ENCODE measurements at places on chromosomes 2 and 18.
A peak's percentile ranks its signal among the peaks of the same experiment; 100 is the strongest.

DNA sequence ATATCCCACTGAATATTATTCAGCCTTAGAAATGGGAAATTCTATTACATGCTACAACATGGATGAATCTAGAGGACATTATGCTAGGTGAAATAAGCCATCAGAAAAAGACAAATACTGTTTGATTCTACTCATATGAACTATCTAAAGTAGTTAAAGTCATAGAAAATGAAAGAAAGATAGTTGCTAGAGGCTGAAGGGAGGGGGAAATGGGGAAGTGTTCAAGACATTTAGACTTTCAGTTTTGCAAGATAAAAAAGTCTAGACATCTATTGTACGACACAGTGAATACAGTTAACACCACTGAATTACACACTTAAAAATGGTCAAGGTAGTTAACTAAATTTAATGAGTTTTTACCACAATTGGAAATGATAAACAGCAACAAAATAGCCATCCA, 835.9 kb upstream of the CHAC2 start:
- no peak for DNase-seq

DNA sequence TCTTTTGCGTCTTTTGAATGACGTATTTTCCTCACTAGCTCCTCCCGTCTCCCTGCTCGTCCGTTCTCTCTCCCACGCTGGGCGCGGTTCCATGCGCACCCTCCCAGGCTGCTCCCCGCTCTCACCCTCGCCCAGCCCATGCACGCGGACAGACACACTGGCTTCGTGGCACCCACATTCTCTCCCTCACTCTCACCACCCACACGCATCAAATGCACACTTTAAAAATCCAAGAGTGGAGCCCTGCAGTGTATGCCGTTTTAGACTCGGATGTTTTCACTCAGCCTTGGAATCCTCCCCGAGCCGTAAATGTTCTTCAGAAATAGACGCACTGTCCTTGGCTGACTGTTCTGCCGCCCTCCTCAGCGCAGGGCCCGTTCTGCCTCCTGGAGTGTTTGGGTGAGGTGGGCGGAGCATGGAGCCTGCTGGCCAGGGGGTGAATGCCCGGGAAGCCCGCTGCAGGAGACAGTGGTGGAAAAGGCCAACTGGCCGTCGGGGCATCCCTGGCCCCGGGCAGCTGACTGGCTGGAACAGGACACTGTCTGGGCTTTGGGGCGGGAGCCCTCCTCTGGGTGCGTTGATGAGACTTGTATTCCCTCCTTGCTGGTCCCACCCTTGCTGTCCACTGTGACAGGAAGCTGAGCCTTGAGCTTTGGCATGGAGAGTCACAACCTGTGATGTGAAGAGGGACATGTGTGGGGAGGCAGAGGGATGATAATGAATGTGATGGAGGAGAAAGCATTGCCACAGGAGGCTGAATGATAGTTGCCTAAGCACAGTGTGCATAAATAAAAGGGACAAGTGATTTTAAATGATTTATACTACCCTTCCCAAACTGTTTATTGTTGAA, 35.4 kb upstream of the LYPD6B start:
- no peak for DNase-seq

DNA sequence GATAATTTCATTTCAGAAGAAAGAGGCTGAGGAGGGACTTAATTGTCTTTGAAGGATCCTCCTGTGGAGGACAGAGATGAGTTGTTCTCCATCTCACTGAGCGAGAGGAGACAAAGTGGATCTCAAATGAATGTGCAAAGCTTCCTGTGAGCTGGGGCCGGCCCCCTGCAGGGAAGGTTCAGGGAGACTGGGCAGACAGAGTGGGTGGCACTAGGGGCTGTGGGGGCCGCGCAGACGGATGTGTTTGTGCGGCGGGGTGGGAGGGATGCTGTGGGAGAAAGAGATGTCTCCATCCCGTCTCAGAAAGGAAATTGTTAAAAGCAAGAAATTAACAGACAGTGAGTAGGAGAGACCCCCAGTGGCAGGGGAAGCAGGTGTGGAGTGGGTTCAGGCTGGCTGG, 29.1 kb downstream of the KLHL29 start:
- DNase-seq = no peak

DNA sequence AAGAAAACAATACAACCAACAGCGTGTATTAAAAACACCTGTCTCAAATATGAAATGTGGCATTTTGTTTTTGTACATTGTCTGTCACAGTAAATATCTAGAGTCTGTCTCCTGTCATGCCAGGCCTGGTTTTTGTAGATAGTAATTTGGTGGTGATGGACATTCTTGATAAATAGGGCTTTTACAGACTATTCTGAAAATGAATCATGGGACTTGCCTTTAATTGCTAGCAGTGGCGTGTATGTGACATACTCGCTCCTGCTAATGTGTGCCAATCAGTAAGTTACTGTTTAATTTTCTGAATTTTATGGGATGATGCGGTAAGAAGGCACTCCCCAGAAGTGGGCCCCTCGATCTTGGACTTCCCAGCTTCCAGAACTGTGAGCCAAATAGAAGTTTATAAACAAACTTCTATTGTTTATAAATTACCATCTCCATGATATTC, 83.7 kb downstream of the TANC1 start:
- no peak for DNase-seq

- peak; percentile 62 for DNase-seq
Measured at GRCh38 chr2:67650291-67651133, 253.4 kb downstream of the ETAA1 start.

- no peak for DNase-seq
Measured at GRCh38 chr2:117351396-117351795, 463.1 kb upstream of the DDX18 start.

- no peak for DNase-seq
Measured at GRCh38 chr2:232335859-232336215, 42.7 kb upstream of the ALPP start.

DNA sequence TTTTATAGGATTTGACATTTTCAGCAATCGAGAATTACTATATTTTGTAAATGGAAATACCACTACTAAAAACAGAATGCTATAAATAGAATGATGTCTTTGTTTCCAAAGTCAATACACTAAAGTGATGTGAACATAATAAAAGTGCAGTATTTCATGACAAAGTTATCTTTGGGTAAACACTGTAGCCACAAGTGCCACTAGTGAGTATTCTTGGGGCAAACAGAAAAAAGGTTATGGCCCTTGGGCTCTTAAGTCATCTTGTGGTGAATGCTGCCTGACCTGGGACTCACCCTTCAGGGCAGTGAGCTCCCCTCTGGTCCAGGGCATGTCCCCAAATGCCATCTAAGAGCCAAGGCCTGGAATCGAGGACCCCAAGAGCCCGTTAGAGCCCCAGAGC, 99.2 kb upstream of the KYNU start:
- no peak for DNase-seq

DNA sequence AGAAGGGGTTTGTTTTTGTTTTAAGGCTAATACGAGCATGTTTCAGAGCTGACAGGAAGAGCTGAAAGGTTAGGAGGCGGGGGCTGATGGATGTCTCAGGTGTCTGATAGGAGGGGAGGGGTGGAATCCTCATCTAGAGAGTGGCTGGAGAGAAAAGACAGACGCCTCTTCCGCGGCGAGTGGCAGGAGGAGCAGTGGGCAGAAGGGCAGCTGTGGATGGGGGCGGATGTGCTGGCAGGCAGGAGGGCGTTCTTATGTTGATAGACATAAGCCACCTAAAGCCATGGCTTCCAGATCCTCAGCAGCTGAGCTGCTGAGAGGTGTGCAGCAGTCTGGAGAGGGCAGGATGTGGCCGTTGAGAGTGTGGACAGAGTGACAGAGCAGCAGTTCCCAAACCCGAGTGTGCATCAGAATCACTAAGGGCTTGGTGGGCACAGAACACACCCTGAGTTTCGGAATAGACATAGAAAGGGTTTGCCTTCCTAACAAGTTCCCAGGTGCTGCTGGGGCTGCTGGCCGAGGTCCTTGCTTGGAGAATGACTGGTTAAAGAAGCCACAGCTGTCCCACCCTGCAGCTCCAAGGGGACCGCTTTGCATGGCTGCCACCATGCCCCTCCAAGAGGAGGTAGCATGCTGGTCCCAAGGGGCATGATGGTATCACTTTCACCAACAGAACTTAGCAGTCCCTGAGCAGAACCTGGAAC, 3.0 kb upstream of the ITM2C start:
- peak; percentile 47 for DNase-seq

GRCh38 chr2:138105358-138105757, 141.1 kb downstream of the HNMT start:
- no peak for DNase-seq

GRCh38 chr2:182144041-182144775, 158.6 kb downstream of the PPP1R1C start:
- DNase-seq = no peak

DNA sequence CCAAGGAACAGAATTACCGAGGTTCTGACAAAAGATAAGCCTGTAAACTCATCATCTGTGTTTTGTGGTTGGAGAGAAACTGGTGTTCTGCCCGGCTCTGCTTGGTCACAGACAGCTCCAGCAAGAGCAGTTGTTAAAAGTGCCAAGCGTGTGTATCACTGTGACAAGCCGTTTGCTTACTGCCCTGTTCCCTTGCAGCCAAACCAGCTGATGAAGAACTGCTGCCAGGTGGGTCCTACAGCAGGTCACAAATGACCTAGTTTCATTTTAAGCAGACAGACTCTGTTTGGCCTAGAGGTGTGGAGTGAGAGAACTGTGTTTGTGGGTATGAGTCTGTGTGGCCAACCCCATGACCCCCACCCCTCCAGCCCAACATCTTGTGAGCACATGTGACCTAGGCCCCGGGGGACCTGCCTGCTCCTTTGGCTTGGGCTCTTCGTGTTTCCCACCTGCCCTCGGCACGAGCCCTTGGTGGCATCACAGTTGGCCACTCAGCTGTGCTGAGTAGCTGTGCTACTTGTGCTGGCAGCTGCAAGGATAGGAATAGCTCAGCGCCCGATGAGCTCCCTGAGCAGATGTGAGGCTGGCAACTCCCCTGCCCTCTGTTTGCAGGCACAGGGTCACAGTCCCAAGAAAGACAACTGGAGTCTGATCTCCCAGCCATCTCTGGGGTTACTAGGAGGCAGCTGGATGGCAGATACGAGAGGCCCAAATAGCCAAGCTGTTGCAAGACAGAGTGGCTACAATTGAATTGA, 9.7 kb downstream of the OXER1 start:
- no peak for DNase-seq

- DNase-seq = no peak
Measured at GRCh38 chr2:52311862-52312261, 1279.9 kb upstream of the NRXN1 start.

GRCh38 chr2:3034396-3034795, 343.2 kb downstream of the EIPR1 start:
- DNase-seq = no peak

DNA sequence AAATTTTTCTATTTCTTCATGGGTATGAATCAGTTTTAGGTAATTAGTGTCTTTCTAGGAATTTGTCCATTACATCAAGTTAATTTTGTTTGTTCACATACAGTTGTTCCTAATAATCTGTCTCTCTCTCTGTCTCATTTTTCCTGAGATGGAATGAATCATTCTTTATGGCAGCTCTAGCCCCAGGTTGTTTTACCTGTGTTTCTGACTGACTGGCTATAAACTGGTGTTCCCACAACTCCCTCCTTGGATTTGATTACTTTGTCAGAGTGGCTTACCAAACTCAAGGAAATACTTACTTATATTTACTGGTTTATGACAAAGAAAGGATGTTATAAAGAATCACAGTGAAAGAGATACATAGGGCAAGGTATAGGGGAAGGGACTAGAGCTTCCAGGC, 15.1 kb downstream of the ADNP2 start:
- no peak for DNase-seq

DNA sequence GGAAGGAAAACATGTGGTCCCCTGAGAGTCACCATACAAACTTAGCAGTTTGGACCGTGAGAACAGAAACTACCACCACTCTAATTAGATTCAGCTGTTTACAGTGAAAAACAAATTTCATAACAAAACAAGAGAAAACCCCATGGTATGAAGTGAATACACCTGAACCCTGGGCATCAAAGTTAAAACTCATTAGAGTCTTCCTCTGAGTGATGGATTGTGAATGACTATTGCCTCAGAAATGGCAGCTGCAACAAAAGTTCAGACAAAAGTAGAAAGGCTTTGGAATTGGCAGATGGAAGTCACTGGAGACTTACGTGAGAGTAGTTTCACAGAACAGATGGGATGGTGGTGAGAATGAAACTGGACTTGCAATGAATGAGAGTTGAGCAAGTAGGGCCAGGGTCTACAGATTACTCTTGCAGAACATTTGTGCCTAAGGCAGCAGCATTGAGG, 98.0 kb downstream of the AAK1 start:
- no peak for DNase-seq

GRCh38 chr18:31750273-31750672, 10.4 kb downstream of the SLC25A52 start:
- DNase-seq = no peak

- DNase-seq = no peak
Measured at GRCh38 chr2:119947535-119947934, 65.3 kb upstream of the EPB41L5 start.

DNA sequence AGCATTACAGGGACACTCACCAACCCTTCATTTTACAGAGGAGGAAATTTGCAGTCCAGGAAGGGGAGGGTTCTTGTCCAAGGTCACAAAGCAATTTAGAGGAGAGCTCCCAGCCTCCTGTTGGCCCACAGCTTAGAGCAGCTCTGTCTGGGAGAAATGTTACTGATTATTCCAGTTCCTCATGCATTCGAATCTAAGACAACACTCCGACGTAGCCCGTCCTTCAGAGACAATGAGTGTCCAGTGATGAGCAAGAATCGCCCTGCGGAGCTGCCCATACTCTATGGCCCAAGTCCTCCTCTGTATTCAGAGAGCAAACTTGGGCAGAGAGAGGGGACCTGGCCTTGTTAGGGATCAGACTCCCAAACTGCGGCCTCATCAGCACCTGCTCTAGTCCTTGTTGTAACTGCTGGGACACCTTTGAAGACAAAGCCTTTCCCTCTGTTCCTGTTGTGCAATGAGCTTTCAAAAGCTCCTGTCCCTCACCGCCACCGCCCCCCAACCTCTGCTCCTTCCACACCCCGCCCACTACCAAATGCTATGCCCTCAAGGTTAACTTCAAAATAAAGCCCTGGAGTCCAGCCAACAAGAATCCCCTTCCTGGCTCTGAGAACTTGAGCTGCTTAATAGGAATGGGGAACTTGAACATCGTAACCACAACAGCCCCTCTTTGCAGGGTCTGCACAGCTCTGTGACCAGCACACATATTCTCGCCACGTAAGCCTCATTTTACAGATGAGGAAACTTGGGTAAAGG, 234.8 kb upstream of the SMAD2 start:
- DNase-seq = no peak

DNA sequence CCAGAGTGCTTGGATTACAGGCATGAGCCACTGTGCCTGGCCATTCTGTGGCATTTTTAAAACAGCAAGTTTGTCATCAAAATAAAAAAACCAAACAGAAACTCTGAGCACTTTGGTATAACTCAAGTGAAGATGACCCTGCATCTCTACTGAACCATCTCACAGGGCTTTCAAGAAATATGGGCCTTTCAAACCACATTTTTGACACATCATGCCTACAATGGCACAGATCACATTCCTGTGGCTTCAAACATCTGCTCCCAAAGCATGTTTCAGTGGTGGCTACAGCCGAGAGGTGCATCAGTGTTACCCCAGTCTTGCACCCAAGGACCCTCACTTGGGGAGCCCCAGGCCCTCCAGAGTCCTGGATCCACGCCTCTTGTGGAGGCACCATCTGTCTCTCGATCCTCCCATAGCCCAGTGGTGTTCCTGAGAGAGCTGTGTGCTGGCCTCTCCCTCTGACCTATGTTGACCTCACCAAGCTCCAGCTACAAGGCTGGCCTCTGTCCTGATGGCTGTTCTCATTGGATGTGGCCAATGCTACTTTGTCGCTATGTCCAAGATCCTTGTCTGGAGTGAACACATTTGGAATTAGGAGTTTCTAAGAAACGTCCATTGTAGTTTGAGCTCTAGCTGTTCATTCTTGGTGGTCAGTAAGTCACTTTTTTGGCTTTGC, 55.2 kb upstream of the RALBP1 start:
- DNase-seq = no peak
